ENCODE measurements at places on chromosomes 5 and 9.
A peak's percentile ranks its signal among the peaks of the same experiment; 100 is the strongest.

DNA sequence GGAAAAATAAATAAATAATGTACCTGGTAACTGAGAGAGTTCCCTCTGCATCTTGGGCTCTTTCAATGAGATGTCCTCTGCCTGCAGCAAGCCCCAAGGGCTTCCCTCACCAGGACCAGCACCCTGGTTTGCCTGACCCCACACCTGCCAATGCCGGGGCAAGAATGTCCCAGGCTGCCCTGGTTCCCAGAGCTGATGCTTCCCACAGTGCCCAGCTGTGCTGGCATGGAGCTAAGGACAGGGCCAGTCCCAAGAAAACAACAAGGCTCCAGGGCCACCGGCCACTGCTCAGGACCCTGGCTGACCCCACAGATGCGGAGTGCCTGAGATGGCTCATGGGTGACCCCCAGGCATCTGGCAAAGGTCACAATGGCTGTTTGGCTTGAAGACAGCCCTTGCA lies 123.5 kb downstream of the KCNIP1 start:
- no peak for DNase-seq

GRCh38 chr9:36935768-36936497 lies 98.1 kb downstream of the PAX5 start:
- no peak for DNase-seq

DNA sequence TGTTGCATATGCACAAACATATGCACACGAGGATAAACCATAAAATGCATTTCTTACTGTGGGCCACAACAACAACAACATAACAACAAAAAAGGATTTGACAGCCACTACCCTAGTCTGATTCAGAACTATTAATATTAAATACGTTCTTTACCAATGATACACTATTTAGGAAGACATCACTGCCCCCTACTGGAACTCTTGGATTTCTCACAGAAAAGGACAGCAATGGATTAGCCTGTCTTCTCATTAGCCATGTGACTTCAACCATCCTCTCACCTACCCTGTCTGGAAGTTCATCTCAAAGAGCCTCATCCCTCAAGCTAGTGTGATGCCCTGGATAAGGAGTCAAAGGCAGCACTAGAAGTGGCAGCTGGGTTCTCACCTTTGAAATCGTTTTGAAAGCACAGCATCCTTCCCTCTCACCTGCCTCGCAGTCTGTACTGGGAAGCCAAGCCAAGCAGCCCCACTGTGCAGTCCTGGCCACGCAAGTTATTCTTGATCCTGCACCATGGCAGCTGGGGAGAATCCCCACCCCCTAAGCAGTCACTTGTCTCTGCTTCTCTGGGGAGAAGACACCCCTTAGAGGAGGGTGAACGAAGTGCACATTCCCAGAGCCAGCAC lies 64.6 kb downstream of the SH3TC2 start:
- DNase-seq: no peak

DNA sequence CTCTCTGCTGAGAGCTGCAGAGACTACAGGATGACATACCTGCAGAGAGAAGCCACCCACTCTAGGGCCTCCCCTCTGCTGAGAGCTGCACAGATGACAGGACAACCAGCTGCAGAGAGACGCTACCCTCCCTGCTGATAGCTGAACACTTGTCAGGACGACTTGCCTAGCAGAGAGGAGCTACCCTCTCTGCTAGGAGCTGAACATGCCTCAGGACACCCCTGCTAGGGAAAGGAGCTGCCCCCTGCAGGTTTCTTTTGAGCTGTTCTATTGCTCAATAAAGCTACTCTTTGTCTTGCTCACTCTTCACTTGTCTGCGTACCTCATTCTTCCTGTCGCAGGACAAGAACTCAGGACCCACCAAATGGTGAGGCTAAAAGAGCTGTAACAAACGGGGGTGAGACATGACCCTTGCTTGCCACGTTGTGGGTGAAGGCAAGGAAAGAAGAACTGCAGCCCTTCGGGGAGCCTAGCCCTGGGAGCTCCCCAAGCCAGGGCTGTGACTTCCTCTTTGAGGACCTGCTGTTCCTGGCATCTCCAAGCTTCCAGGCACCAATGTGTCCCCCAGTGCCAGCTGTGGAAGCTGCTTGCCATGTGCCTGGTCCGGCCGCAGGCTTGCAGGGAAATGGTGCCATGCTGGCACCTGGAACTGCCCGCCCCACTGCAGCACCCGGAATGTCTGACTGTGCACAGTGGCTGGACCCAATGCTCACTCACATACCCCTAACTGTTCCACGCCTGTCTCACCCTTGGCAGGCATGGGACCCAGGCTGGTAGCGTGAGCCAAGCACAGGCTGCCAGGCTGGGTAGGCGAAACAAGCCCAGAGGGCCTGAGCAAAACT lies 5.1 kb upstream of the TESK1 start:
- DNase-seq: no peak

DNA sequence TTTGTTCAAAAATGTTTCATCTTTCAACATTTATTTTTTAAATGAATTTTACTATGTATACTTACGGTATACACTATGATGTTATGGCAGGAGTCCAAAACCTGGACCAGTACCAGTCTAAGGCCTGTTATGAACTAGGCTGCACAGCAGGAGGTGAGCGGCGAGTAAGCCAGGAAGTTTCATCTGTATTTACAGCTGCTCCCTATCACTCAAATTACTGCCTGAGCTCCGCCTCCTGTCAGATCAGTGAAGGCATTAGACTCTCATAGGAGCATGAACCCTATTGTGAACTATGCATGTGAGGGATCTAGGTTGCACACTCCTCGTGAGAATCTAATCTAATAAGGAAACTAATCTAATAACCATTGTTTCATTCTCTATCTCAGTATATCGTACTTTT lies 715.5 kb upstream of the PTPRD start:
- DNase-seq: no peak

DNA sequence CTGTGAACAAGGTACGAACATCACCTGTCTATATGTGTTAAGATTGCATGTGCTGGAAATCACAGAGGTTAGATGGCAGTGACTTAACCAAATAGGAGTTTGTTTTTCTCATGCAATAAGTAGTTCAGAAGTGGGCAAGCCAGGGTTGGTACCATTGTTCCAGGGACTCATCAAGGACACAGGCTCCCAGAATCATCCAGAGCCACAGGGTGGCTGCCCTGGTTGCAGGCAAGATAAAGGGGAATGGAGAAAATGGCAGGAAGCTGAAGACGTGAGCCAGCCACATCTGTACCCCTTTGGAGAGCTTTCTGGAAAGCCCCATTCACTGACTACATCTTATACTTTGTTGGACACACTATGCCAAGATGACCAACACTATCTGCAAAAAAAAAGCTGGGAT lies 126.0 kb upstream of the IL12B start:
- no peak for DNase-seq

DNA sequence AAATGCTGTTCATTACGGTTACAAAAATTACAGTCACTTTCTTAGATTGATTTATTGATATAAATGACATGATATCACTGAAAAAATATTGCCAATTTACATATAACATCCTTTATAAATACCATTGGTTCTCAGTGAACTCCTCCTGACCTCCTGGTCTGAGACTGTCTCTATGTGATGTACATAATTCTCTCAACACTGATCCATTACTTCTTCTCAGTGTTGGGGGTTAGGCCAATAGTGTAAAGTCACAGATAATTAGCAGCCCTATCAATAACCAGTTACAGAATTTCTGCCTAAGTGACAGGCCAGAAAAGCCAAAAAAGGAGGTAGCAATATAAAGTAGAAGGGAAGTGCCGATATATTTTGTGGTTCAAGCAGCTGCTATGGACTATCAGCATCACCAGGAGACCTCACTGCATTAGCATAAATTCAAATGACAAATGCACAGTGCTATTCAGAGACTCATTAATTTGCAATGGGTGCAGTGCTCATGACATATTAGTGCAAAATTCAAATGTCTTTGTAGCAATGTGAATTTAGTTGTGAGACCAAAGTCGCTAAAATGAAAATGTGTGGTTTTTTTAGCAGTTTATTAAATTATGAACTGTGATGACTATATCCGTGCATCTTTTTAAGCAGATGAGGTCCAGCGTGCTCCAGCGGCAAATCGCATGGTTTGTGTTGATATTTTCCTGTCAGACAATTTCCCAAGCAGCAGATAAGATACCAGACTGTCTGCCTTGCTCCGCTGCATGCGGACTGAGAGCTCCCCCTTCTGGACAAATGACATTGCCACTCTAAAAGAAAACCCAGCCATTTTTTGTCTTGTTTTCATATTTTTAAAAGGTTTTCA lies 144.6 kb downstream of the CETN3 start:
- DNase-seq: peak; percentile 16

DNA sequence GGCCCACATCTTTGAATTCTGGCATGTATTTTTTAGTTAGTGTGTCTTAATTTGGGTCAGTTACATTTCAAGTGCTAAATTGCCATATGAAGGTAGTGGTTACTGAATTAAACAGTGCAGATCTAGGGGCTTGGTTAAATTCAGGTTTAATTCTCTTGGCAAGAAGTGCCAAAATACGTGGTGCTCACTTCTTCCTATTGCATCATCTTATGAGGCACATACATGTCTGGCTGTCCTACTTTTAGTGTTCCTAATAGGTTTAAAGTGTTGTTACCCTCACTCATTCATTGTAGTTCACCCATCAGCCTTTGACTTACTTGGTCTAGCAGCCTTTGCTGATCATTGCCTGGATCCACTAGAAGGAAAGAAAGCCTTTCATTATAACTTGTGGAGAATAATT lies 59.5 kb downstream of the RPS6 start:
- no peak for DNase-seq

GRCh38 chr5:149486726-149487635 lies 64.3 kb downstream of the CSNK1A1 start:
- DNase-seq: no peak

DNA sequence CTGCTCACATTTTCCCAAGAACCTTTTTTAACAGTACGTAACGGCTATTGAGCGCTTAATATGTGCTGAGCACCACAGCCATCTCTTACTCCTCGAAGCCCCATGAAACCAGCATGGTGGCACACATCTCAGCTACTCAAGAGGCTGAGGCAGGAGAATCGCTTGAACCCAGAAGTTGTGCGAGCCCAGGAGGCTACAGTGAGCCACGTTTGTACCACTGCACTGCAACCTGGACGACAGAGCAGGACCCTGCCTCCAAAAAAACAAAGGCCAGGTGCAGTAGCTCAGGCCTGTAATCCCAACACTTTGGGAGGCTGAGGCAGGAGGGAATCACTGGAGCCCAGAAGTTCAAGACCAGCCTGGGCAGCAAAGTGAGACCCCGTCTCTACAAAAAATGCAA lies 28.2 kb downstream of the AQP7 start:
- DNase-seq: no peak

GRCh38 chr5:84202136-84202535 lies 182.5 kb downstream of the EDIL3 start:
- DNase-seq: no peak

GRCh38 chr5:16690243-16690852 lies 73.6 kb upstream of the RETREG1 start:
- no peak for DNase-seq

DNA sequence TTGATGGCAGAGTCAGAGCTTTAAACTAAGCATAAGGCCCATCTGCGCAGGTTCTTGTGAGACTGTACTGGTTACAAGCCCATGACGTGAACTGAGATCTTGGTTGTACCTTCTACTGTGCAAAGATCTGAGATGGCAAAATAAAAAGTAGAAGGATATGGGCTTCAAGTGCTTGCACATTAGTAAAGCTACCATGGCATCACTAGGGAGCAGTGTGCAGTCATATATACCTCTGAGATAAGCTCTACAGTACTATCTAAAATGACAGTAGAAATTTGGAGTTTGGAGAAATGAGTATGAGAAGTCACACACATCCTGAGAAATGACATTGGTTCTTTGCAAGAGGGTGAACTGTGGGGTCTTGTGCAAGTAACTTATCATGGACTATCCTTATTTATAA lies 408.2 kb upstream of the PRR16 start:
- DNase-seq: no peak

GRCh38 chr5:173916233-173916632 lies 28.1 kb downstream of the CPEB4 start:
- DNase-seq: no peak

- DNase-seq: no peak
These were observed 25.9 kb upstream of the ECM2 start for GRCh38 chr9:92561374-92562330.

DNA sequence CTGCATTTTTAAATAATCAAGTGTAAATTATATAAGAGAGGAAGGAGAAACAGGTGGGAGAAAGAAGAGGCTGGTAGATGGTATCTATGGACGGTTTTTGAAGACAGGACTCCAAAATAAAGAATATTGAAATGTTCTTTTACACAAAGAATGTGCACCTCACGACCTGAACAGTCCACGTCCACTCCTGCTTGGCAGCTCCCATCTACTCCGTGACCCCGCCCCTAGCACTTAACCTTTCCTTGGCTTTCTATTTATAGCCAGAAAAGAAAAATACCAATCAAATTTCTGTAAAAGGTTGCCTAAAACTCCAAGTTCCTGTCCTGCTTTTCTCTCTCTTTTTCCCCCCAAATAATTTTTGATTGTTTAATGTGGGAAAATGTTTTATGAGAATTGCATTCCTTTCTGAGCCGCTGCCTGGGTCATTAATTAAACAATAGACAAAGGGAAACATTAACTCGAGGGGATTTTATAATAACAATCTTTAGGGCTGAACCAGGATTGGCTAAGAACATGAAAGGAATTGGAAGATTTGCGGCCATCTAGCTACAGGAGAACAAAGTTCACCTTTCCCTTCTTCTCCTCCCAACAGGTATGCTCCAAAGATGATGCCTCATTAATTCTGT lies 173.6 kb upstream of the MAP3K1 start:
- no peak for DNase-seq

DNA sequence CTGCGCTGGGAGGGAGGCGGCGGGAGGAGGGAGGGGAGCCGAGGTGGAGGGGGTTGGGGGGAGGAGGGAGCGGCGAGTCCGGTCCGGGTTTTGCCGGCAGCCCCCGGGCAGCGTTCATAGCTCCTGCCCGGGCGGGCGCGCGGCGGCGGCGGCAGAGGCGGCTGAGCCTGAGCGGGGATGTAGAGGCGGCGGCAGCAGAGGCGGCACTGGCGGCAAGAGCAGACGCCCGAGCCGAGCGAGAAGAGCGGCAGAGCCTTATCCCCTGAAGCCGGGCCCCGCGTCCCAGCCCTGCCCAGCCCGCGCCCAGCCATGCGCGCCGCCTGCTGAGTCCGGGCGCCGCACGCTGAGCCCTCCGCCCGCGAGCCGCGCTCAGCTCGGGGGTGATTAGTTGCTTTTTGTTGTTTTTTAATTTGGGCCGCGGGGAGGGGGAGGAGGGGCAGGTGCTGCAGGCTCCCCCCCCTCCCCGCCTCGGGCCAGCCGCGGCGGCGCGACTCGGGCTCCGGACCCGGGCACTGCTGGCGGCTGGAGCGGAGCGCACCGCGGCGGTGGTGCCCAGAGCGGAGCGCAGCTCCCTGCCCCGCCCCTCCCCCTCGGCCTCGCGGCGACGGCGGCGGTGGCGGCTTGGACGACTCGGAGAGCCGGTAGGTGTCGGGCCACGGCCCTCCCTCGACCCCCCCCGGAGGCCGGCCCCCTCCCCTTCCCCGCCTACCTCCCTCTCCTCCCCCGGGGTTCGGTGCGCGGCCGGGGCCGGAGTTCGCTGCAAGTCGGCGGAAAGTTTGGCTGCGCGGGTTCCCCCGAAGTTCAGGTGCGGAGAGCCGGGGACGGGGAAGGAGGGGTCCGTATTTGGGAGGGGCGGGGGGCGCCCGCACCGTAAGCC lies at the start of gene CXXC5:
TSS of gene CXXC5 (plus strand) at position 145 of the 877 bp plus-strand sequence. CDS start 32,175 bp downstream, outside the sequence.
- no peak for DNase-seq

- no peak for DNase-seq
These were observed 41.0 kb downstream of the STOM start for GRCh38 chr9:121328876-121329681.
